ENCODE measurements at places on chromosomes 12 and 14.

DNA sequence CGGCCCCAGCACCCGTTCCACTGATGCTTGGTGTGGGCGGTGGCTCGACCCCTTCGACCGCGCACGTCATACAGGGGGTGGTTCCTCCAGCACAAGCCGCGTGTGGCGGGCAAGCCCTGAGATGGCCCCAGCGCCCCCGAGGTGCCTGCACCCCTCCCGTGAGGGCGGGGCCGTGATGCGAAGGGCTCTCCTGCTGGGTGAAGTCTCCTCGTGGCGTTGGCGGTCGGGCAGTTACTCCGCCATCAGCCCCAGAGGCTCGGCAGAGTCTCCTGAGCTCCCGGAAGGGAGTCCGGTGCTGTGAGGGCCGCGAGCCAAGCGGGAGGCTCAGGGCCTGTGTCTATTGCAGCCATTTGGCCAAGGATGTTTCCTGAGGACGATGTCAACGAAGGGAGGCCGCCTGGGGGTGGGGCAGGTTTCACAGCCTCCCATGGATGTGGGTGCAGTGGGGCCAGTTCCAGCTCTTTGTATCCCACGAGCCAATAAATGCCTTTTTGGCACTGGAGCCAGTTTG lies 78.1 kb upstream of the GALNT9 start:
- DNase-seq = no peak

DNA sequence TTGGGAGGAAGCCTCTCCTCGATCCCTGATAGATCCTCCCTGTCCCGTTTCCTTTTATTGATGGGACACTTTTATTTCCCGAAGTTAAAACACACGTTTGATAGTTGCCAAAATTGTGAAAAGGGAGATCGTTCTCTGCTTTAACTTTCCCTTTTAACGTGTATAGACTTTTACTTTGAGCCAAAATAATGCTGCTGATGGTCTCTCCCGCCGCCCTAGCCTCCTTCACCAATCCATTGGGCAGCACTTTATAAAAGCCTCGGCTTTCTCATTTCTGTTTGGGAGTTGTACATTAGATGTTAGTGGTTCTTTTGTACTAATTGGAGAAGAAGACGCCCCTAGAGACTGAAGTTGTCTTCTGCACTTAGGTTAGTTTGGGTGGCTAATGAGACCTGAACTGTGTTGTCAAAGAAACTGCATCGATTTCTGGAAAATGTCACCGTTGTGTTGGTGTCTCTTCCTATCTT lies 1.4 kb downstream of the TMTC2 start:
- DNase-seq = no peak

GRCh38 chr12:556498-556897 lies 96.8 kb downstream of the B4GALNT3 start:
- no peak for DNase-seq

DNA sequence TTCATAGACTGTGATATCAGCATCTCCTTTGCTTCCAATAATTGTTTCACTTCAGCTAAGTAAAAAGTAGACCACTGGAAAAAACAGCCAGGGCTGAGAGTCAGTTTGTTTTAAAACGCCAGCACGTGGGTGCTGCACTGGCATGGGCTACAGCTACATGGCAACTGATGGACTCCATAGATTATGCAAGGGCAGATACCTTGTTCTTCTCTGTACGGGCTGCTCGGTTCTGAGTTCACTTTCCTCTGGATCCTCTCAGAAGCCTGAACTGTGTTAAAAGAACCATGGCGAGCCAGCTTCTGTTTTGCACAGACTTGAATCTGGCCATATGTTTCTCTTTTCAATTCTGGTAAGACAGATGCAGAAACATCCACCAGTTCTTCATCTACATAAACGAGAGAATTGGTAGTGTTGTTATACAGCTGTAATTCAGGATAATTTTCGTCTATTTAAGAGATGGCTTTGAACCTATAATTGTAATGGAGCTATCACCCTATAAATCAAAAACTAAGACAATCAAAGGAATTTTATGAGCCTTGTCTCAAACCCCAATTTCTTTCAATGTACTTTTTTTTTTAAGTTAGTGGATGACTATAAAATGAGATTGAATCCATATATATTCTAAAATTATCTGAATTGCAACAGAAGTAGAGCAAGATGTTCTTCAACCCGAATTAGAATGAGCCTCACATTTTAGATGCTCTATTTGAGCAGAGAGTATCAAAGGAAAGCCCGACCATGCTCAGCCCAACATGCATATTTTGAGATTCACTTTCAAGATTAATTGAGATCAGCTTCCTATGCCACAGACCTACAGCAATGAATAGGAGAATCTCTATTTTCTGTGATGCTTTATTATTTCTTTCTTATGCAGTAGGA lies 31.5 kb downstream of the E2F7 start:
- DNase-seq = no peak

DNA sequence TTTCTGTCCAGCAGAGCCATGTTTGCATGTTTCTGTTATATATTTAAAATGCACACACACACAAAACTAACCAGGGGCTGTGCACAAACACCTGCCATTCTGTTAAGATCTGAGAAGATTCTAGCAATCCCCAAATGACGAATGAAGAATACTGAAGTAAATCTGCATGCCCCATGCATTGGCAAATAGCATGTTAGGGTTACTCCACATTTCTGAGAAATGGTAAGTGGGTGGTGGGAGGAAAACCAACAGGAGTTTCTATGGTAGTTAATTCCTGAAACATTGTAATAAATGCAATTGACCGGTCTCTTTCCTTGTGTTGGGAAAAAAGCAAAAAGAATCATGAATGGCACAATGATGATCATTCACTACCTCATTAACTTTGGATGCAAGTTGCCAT lies 318.0 kb downstream of the BCAT1 start:
- DNase-seq = no peak

GRCh38 chr12:18601962-18602361 lies 135.8 kb downstream of the PLCZ1 start:
- no peak for DNase-seq

GRCh38 chr14:55645145-55645544 lies 65.1 kb downstream of the KTN1 start:
- no peak for DNase-seq

DNA sequence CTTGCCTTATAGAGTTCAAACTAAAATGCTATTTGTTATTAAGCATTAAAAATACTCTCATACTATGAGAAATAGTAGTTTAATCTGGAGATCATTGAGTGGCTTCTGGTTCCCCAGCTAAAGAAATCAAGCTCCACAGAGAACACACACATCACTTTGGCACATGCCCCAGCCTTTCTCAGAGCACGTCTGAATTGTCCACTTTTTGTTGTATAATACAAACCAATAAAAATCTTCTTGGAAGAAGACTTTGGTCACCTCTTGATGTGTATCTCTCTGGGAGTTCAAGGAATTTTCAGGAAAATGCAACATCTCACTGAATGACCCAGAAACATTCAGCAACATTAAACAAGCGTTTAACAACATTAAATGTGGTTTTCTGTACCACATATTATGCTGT lies 413.9 kb downstream of the GALC start:
- DNase-seq = no peak

- no peak for DNase-seq
These were observed 147.8 kb downstream of the RBM19 start for GRCh38 chr12:113818283-113818682.

- no peak for DNase-seq
These were observed 818 bp upstream of the SUOX start for GRCh38 chr12:55996201-55996714.

- DNase-seq = no peak
These were observed 16.3 kb downstream of the CREBL2 start for GRCh38 chr12:12628013-12628412.

DNA sequence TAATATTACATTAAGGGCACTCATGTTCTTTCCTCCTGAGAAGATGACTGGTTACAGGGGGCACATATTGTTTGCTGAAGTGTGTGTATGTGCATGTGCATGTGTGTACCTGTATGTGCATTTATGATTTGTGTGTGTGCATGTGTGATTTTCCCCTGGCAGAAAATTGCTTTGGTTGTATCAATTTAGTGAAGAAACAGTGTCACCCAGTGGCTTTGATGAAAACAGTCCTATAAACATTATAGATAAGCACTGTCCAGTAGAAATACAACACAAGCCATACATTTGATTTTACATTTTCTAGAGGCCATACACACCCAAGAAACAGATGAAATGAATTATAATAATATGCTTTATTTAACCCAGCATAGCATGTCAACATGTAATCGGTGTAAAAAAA lies 8.6 kb downstream of the PDE3A start:
- DNase-seq = no peak

DNA sequence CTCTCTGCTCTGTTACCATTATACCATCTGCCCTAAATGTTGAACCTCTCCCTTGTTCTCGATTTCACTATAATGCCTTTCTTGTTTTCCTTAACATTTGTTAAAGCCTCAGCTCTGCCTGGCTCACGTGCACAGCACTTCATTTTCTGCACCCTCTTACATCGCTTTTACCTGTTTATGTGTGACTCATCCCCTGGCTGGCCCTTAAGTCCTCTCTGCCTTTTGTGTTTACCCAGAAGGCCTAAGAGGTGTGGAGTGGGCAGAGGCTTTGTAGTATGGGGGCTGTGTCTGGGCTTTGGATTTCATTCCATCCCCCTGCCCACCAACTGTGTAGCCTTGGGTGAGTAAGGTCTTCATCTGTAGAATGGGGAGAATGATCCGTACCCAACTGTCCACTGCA lies 36.5 kb downstream of the UBE3B start:
- no peak for DNase-seq

DNA sequence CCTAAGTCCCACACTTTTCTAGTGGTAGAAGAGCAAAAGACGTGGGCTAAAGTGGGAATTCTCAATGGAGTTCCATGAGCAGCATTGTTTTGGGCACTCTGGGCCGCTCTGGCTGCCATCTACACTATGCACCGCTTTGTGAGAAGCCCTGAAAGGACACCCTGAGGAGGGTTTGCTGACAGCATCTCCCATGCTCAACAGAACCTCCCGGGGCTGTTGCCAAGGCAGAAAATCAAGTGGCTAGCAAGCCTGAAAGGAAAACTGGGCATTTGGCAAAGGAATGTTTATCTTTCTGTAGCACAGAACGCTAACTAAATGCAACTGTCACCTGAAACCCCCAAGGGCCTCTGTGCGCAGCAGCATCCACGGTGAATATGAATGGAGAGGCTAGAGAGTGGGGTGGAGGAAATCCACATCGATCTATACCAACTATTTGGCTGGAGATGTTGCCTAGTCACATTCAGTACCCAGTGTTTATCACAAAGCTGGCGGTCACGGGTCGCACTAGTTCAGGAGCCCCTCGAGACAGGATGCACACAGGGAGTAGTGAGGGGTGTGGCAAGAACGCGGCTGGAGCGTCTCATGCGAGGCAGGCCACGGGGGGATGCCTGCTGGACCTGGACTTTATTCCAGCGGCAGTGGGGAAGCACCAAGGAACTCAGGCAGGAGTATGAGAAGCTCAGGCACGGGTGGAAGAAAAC lies 14.2 kb downstream of the APPL2 start:
- no peak for DNase-seq
